ENCODE measurements at places on chromosomes 6 and 20.

DNA sequence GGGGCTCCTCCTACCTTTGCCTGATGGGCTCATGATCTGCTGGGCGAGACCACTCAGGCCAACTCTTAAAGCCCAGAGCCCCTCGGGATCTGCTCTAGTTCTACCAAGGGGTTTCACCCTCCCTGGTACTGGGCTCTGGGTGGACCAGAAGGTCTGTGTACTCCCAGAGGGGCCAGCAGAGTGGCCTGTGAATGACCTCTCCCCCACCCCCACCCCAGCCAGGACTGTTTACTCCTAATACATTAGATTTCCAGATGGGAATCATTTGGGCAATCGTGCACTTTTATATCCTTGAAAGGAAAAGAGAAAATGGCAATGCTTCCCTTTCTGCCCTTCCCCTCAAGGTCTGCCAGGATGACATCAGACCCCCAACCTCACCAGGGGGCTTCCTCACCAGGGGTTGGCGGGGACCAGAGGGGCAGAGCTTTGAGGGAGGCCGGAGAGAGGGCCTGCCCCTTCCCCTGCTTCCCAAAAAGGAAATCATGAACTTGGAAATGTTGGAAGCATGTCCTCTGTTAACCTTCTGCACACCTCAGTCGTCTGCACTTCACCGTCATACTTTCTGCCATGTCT, 37.1 kb upstream of the PMEPA1 start:
- no peak for DNase-seq

DNA sequence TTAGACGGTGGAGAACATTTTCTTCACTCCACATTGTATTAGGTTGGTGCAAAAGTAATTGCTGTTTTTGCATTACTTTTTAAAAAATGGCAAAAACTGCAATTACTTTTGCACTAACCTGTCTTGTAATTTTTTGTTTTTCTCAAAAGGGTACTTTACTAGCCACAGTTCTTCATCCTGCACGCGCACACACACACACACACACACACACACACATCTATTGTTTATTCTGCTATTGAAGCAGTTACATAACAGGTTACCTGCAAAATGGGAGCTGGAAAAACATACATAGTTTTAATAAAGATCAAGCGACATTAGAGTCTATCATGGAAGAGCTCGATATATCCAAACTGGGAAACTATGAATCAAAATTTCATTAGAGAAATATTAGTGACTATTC, 235.2 kb downstream of the SIM1 start:
- DNase-seq, result no peak

DNA sequence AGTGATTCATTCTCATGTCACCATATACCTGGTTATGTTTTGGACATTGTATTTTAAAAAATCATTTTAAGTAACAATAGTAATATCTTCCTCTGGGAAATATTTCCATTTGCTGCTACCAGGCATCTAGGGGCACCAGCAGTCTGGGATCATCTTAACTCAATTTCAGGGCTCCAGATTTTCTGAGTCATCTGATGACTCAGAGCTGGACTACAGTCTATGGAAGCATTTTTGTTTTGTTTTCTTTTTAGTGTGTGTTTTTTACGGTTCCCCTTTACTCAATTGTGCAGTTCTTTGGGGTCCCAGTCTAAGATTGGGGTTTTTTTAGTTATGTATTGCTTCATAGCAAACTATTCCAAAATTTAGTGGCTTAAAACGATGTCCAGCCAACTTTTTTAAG, 5.7 kb upstream of the FKBP5 start:
- no peak for DNase-seq

DNA sequence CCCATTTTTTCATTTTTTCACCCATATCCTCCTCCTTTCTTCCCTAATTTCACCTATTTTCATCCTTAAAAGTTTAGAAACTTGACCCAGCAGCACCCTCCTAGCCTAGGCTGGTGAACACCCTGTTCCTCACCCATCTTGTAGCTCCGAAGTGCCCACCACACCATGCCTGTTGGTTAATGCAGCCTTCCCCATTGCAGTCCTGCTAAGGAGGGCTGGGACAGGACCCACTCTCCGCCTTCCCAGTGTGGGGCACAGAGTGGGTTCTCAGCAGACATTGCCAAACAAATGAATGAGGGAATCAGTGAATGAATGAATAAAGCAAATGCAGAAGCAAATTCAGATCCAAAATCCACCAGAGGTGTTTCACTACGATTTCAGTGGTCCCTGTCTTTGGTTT, 45.7 kb downstream of the CTCFL start:
- DNase-seq, result no peak

DNA sequence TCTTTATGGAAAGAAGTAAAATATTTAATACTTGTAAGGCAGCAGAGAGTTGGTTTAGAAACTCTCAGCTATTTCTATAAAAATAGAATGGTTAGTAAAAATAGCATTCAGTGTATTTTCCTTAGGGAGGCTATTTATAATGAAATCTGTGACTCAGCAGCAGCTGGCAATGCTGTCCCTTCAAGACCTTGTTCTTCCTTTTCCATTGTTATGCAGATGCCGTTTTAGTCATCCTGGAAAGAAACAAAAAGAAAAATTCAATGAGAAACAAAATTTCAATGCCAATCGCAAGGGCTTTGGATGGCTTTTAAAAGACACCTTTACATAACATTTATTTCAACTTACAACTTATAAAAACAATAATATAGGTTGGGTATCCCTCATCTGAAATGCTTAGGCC, 17.5 kb downstream of the MPC1 start:
- DNase-seq, result peak; percentile 42

DNA sequence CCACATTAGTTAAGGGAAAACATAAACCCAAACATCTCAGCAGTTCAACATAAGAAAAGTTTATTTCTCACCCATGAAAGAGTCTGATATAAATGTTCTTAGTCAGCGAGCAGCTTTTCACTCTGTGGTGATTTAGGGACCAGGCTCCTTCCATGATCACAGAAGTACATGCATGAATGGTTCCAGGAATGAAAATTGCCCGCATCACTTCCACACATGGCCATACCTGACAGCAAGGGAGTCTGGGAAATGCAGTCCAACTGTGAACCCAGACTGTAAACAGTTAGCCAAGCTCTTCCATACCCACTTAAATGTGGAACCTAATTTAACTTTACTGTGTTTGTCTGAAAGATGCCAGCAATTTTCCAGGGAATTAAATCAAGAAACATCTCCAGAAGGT, 353.9 kb downstream of the HACE1 start:
- no peak for DNase-seq

- no peak for DNase-seq
Observed at GRCh38 chr6:115729036-115729435, 331.7 kb downstream of the FRK start.

GRCh38 chr6:152669895-152670294, 27.8 kb upstream of the MYCT1 start:
- DNase-seq, result no peak

DNA sequence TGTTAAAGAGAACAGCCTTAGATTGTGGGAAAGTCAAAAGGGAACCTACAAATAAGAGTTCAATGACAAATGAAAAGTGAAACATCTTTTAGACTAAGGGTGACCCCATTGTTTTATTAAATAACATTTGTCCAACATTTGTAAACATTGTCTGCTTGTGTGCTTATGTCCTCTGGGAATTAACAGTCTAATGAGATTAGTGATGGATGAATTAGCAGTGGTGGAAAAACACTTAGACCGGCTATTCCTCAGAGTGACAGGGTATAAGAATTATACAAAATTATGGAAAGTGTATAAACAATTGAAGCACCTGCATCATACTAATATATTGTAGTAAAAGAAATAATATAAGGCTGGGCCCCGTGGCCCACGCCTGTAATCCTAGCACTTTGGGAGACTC, 29.3 kb upstream of the HFE start:
- no peak for DNase-seq

DNA sequence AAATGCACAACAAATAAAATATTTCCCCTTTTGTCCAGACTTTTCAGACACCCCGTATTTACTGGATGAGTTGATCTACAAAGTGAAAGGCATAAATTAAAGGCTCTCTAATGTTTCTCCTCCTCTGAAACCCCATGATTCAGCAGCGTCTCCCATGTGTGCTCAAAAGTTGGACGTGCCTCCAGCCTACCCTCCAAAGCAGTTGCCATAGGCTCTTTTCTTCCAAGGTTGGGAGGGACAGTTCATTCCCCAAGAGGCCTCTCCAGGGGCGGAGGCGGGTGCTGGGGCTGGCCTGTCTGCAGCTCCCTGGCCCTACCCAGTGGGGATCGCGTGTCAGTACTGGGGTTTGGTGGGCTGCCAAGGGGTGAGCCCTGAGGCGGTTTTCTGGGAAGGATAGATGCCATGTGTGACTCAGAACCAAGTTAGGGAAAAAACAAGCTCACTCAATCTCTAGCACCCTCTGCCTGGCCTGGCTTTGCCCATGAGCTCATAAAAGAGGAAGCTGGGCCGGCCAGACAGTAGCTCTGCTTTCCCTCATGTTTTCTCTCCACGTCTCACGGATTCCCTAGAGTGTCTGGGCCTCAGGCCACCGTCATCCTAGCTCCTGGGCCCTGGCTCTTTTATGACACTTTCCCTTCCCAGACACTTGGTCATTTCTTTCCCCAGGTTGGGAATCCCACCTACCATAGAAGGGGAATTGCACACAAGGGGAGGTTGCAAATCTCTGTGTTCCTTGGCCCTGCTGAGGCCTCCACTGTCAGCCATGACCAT, 8.0 kb upstream of the IER3 start:
- DNase-seq, result peak; percentile 99

- no peak for DNase-seq
Observed at GRCh38 chr6:86217906-86218305, 575.2 kb upstream of the SYNCRIP start.

DNA sequence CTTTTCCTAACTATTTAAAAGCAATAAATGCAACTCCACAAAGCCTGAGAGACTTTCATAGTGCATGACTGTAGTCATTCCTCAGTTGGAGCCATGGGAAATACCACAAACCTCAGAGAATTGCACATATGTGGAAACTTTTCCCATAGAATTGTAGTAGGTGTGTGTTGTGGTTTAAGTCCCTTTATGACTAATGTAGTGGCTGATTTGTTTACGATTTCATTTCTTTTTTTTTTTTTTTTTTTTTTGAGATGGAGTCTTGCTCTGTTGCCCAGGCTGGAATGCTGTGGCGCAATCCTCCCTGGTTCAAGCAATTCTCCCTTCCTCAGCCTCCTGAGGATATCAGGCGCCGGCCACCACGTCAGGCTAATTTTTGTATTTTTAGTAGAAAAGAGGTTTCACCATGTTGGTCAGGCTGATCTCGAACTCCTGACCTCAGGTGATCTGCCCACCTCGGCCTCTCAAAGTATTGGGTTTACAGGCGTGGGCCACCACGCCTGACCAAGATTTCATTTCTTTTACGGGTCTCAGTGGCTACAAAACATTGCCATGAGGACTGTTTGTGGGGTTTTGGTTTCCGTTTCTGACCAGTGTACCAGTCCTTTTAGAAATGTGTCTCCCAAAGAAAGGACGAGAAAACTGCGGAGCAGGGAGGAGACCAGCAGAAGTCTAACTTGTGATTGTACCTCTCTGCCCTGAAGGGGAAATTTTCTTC, 212.1 kb upstream of the MARCKS start:
- DNase-seq, result no peak

- no peak for DNase-seq
Observed at GRCh38 chr6:170449835-170450753, 103.0 kb downstream of the PSMB1 start.

DNA sequence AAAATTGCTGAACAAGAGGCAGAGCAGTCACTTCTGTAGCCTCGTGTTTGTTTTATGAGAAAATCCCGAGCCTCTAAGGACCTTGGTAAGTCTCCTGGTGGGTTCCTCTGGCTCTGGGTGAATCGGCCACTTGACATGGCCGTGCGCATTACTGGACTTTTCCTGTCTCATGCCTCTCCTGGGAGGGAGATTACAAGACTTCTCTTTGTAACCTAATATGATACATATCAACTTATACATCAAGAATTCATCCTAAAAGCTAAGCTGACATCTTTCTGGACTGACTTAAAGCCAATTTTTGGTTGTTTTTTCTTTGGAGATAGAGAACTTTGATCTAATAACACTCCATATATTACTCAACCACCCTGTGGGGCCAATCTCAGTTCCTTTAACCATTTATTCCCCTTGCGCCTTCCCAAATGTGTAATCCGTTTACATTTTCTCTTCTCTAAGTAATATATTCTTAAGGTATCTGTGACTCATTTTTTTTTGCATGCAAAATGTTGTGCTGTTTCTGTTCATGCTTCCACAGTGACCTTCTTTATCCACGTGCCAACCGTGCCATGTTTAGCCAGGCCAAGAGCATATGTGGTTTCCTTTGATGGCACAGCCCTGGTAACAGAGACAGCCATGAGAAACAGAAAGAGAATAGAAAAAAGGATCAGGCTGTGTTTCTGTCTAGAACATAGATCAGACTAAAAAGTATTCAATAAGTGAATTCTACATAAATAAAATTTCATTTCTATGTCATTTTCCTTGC, 47.5 kb upstream of the JAG1 start:
- DNase-seq, result peak; percentile 16

GRCh38 chr6:44113414-44113813, 13.8 kb downstream of the MRPL14 start:
- DNase-seq, result no peak

DNA sequence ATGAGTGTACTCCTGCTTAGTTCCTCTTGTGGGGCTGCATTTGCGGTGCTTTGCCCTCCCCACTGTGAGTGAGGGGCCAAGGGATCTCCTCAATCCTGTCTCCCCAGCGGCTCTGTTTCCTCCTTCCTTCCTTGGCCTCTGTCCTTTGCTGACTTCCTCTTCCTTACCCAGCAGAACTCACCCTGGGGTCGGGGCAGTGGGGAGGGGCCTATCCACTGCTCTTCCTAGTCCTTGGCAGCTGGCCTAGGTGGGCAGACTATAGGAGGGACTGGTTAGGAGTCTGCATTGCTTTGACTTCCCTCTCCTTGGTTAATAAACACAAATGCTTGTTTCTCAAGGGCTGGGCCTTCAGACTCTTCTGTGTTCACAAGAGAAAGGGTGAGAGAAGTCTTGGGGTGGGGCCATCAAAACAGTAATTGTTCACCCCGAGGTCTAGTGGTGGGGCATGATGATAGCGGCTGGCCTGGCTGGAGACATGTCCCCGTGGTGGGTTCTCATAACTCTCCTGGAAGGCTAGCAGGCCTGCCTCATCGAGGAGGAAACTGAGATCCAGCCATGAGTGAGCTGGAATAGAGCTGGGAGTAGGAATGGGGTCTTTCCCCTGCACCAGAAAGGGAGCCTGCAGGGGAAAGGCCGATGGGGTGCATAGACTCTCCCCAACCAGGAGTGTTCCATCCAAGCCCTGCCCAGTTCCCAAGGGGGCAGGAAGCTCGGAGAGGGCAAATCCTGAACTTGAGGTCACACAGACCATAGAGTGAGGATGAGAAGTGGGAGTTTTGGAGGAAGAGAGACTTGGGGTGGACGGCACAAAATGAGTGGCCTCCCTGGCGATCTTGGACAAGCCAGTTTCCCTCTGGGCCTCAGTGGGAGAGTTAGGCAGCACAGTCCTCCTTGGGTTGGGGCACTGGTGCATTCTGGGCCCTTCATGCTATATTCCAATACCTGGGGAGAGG, 12.7 kb downstream of the FAM110A start:
- DNase-seq, result no peak

GRCh38 chr6:18261877-18262276, 2.5 kb downstream of the DEK start:
- no peak for DNase-seq

- no peak for DNase-seq
Observed at GRCh38 chr6:169755162-169755561, 3.7 kb downstream of the ERMARD start.

Data from MG63 (cell line).